Mucosa of gallbladder (tissue), 1 donor: ENCODE measurements at places on chromosomes 6 and 20.
A peak's percentile ranks its signal among the peaks of the same experiment; 100 is the strongest.

DNA sequence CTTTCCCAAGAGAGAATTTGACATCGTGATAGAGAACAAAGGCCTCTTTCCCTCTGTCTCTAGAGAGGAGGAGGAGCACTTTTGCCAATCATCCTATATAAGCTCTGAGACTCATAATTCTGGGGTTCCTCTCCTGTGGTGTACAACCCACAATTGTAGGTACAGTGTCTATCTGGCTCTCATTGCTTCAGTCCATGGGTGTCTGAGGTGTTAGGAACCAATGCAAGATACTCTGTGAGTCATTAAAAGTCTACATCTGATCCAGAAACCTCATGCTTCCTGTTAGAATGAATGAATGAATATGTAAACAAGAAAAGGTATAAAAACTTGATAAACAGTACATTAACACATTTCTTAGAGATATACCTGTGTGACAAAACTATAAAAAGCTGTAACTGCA lies 356.7 kb downstream of the QKI start:
- no peak for DNase-seq

- no peak for DNase-seq
Observed at GRCh38 chr6:154446984-154447383, 63.5 kb downstream of the CNKSR3 start.

DNA sequence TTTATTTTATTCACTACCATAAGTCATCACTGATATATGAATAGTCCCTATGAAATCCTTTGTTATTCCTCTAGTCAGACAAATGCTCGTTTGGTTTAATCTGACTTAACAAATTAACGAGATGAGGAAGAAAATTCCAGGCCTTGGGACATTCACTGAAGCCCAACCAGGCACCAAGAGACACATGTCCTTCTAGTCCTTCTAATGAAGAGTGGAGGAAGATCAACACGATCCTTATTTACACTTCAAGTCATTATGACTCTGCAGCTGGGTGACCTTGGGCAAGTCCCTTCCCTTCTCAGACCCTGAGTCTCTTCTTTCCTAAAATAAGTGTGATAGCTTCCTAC lies 117.5 kb downstream of the CEBPB start:
- no peak for DNase-seq

DNA sequence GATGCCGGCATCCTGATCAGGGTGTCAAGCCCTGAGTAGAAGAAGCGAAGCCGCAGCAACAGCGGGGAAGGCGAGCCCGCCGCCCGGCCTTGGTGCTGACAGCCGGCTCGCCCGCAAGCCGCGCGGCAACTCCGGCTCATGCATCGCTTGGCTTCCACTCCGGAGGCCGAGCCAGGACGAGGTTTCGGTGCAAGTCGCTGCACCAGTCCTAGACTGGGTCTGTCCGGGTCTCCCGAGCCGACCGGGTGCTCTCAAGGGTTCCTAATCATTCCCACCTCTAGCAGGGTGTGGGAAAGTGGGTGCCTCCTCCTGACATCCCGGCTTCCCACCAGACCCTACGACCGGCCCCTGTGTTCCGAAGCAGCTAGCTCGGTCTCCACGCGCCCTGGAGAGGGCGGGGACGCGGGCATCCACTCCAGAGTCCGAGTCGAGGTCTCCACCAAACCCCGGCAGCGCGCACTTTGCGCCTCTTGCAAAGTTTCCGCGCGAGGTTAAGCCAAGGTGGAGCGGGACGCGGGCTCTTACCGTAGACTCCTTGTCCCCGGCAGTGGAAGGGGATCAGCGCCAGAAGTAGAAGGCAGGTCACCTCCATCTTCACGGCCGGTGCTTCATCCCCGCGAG lies 1.4 kb downstream of the MDGA1 start:
- DNase-seq, result no peak

- DNase-seq, result no peak
Observed at GRCh38 chr6:44028789-44029310, 98.4 kb downstream of the MRPL14 start.

DNA sequence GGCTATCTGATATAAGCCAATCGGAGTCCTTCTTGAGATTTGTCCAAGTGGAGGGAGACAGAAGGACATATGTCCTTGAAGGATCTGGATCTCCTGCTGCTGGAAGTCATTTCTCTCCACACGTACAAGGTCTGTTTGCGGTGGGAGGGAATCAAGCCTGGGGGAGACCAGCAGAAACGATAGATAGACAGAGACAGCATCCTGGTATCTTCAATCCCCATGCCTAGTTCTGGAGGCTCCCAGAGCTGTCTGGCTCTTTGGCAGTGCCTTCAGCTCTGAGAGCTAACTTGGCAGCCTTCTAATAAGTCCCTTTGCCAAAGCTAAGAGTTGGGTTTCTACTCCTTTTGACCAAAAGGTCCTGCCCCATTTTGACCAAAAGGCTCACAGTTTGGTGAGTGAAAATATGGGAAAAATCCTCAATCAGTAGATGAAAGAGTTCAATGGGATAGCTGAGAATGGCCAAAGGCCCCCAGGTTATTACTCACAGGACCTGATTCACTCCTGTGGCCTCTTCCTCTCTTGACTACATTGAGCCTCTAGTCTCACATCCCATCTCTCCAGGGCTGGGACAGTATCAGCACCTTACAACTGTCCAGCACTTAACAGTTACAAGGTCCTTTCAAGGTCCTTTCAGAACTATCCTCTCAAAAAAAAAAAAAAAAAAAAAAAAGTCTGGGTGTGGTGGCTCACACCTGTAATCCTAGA lies 20.3 kb downstream of the AARS2 start:
- DNase-seq, result no peak

GRCh38 chr20:9689041-9689440 lies 149.8 kb downstream of the PAK5 start:
- no peak for DNase-seq

DNA sequence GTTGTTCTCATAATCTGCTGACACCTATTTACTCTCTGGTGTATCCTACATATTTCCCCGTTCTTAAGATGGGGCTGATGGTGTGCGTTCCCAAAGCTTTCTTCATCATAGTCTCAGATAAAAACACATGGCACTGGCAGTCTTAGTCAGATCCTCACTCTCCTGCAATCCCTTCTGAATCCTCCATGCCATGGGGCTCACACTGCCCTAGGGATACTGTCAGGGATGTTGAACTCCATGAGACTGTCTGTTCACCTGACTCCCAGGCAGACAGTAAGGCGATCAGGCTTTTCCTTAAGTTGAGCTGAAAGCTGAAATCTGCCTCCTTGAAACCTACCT lies 76.0 kb downstream of the SLX4IP start:
- no peak for DNase-seq

- no peak for DNase-seq
Observed at GRCh38 chr6:24606200-24606930, 39.6 kb downstream of the KIAA0319 start.

GRCh38 chr20:44450281-44450889 lies 25.3 kb upstream of the TTPAL start:
- DNase-seq, result no peak

DNA sequence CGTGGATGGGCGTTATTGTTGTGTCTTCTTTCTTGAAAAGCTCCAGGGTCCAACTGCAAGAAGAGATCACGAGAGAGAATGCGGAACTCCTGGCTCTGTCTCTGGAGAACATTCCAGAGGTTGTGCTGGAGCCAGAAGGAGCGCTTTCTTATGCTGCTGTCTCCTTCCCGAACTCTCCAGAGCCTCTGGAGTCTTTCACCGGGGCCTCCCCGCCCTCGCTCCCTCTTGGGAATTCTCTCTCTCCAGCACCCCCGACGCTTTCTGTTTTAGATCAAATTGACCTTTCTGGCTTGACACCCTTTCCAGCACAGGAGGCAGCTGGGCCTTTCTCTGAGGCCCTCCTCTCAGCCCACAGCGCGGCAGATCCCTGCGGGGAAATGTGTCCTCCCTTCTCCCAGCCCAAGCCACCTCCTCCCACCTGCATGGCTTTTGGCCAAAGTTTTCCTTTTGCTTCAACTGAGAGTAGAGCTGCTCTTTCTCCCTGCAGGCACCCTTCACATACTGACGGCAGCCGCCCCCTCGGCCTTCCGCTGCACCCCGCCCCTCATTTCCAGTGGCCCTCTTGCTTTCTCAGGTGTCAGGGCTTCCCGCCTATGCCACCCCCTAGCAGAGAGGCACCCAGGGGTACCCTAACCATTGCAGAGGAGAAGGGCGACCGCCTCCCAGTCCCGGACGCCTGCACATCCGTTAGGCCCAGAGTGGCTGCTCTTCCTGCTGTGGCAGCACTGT lies 6.6 kb upstream of the CCR6 start:
- DNase-seq, result peak; percentile 71

GRCh38 chr6:16136091-16136490 lies 7.2 kb downstream of the MYLIP start:
- no peak for DNase-seq

DNA sequence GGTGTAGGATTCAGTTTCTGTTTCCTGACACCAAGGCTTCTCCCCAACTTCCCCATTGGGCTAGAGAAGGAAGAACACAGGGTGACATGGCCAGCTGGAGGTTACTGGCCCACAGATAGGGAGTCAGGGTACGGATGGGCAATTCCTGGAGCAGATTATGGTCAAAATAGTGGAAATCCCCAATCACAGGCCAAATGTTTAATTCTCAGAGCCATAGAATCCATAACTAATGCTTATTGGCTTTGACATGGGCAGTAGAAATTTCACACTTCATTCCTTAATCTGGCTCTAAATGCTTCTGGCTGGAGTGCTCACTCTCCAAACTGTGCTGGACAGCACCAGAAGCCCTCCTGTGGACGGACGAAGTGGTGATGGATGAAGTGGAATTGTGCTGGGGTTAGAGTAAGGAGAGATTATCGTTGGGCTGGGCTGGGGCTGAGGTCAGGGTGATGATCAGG lies 887 bp downstream of the SIGLEC1 start:
- DNase-seq, result no peak

GRCh38 chr6:80464901-80465300 lies 358.4 kb downstream of the BCKDHB start:
- DNase-seq, result no peak

DNA sequence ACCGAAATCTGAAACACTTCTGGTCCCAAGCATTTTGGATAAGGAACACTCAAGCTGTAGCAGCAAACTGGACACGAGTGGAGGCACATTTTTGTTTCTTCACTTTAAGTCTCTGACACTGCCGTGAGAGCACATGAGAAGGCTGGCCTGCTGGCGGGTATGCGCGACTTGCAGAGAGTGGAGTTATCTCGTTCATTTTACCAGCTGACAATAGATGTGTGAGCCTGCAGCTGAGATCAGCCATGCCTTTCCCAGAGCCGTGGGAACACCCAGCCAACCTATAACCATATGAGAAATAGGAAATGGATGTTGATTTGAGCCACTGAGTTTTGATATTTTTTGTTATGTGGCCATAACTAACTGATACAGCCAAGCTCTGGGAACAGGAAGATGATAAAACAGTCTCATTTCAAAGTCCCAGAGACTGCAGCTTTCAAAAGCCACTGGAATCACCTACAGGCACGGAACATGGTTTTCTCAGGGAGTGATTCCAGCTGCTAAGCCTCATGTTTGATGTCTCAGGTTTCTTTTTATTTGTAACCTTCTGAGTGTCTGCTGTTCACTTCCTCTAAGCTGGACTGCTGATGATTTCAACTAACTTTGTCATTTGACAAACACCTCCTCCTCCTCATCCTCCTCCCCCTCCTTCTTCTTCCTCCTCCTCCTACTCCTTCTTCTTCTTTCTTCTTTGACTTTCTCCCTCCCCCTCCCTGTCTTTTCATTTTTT lies 28.6 kb upstream of the LAMP5 start:
- DNase-seq, result no peak

DNA sequence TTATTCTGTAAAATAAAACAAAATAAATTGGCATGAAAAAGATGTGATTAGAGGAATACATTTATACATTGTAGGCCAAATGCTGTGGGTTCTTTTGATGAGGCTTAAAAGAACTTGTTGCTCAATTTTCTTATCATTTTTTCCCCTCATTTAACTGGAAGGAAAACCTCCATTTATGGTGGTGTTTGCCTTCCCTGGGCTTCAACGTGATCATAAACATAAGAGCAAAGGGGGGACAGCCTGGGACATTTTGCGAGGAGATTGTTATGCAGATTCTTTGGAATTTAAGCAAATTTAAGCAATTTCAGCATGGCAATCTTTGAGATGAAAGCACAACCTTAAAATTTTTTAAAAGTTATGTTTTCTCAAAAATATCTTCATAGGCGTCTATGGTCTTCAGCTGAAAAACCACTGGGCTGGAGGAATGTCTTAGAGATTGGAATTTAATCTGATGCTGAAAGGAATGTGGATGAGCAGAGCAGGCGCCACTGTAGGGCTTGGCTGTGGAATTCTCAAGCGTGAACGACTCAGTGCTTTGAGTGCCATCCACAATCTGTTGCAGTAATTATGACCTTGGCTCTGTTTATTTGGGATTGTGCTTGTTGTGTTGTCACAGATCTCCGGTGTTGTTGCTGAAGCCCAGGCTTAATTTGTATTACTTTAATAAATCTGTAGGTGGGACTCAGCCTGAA lies 149.4 kb upstream of the MLIP start:
- no peak for DNase-seq

GRCh38 chr6:111486921-111487320 lies 3.9 kb upstream of the REV3L start:
- no peak for DNase-seq

GRCh38 chr6:35729722-35730121 lies 7.1 kb upstream of the ARMC12 start:
- no peak for DNase-seq

DNA sequence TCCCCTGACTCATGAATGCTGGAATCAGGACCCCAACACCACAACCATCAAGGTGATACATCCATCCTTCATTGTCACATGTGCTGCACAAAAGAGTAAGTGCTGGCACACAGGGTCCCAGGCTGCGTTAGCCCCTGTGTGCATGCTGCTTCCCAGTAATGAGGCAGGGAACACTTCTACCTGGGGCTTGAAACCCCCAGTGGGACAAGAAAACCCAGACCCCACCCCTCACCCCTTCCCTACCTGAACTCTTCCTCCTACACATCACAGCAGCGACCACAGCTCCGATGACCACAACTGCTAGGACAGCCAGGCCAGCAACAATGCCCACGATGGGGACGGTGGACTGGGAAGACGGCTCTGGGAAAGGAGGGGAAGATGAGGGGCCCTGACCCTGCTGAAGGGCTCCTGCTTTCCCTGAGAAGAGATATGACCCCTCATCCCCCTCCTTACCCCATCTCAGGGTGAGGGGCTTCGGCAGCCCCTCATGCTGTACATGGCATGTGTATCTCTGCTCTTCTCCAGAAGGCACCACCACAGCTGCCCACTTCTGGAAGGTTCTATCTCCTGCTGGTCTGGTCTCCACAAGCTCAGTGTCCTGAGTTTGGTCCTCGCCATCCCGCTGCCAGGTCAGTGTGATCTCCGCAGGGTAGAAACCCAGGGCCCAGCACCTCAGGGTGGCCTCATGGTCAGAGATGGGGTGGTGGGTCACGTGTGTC lies 2.0 kb downstream of the HLA-B start:
- no peak for DNase-seq

- DNase-seq, result no peak
Observed at GRCh38 chr6:61210549-61210948, 1075.5 kb downstream of the KHDRBS2 start.

DNA sequence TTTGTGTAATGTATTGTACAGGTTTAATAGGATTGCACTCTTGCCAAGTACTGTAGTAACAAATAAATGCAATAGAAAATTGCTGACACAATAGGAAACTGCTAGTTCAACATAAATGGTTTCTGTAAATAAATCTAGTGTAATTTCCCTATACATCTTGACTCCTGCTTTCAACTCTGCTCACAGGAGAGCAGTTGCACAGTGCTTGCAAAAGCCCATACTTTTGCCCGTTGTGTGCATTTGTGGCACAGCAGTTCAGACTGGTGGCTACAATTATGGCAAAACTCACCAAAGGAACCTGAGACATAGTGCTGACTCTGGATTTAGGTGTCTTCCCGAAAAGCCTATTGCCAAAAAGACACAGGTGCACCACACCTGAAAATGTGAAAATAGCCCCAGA lies 953.3 kb upstream of the SLC35B3 start:
- no peak for DNase-seq
